NCI-H1417 treated with DMSO at 0.1 percent for 48 hours (cell line): ENCODE measurements at places on chromosomes 6 and 20.

DNA sequence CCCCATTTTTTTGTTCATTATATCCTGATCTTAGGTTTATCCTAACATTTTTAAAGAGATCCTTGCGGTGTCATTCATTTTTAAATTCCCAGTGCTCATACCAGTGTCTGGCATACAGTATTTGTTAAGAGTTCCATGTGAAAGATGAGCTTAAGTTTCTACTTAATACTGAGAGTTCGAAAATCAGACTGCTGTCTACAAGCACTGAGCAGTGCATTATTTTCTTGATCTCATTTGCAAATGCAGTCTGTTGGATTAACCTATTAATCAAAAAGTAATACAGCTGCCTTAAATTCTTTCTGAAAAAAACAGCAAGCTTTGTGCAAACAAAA is 663 bp downstream of the COQ3 start:
- no peak for DNase-seq

GRCh38 chr6:8707956-8708772 is 272.8 kb upstream of the SLC35B3 start:
- peak; percentile 5 for DNase-seq

GRCh38 chr6:21208081-21208795 is 385.3 kb upstream of the SOX4 start:
- no peak for DNase-seq

DNA sequence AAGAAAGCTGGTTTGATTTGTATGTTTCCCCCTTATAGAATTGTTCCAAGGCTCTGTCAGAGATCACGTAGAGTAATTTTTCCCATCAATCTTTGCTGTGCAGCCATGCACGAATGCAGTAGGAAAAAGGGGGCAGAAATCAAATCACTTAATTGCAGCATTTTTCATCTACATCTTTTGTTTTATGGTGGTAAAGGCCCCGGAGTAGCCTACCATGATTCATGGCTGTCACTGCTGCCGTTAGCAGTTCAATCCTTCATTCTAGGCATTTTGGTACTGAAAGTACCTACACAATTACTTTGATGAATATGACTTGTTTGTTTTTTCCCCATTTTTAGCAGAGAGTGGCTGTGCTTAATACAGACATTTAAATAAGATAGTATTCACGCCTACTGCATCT is 631.9 kb upstream of the MMS22L start:
- DNase-seq: no peak

GRCh38 chr6:110563711-110564110 is 87.3 kb upstream of the SLC22A16 start:
- DNase-seq: no peak

DNA sequence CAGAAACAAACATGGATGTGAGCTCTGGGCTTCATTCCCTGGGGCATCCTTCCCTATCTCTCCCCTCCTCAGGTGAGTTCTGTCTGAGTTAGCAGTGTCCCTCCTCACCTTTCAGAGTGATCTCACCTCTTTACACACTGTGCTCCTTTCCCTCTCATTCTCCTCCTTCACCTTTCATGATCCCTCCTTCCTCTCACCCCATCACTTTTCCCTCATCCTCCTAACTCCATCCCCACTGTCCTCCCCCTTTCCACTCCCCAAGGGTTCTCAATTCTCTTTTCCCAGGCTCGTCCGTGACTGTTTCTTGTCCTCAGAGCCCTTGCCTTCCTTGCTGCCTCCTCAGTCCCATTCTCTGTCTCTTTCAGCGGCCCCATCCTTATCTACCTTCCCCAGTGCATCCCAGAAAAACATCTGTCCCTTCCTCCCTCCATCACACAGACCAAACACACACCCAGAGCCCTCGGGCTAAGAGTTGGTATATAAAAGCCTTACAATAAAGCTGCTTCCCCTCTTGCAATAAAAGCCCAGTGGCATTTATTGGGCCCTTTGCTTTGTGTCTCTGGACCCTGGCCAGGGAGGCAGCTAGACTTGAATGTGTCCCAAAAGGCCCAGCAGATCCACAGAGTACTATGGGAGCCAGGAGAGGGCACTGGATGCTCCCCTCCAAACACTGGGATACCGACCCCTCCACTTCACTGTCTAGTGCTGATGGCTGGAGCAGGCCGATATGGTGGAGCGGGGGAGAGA is 1.9 kb downstream of the RNF39 start:
- no peak for DNase-seq

GRCh38 chr6:26226579-26226967 is 138.4 kb upstream of the BTN3A2 start:
- no peak for DNase-seq

GRCh38 chr6:165880686-165881085 is 217.6 kb upstream of the PDE10A start:
- DNase-seq: no peak

DNA sequence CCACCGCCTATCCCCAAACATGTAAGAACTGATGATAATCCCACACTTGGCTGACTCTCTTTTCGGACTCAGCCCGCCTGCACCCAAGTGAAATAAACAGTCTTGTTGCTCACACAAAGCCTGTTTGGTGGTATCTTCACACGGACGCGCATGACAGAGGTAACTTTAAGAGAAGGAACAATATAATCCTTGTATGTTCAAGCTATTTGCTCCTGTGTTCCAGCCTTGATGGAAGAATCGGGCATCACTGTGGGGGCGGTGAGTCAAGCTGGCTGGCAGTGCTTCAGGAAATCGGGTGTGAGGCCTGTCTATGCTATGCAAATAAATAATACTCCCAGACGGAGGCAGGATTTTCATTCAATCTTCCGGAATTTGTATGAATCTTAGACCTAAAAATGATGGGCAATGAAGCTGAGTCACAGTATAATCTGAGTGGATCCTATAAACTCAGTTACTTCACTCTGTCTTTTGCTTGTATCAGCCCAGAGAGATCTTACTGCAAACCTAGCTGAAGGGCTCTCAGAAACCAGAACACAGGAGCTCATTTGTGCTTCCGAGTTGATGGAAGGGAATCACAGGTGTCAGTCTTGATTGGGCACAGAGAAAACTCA is 45.2 kb upstream of the NT5E start:
- DNase-seq: no peak

DNA sequence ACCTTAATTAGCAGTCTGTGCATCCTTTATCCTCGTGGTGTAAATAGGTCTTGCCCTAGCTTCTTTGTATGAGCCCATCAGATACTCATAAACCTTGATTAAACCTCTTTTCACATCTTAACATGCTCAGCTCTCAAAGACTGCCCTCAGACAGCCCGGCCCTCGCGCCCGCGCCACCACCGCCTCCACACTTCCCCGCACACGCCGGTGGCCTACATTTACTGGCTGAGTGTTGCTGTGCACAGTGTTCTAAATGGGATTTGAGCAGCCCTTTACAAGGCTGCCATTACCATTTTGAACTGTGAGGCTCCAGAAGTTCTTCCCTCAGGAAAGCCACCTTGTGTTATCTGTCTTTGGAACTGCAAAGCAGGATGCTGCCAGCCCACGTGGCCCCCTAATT is 63.0 kb upstream of the INSM1 start:
- DNase-seq: no peak

- DNase-seq: no peak
Observed at GRCh38 chr6:137161949-137162348, 11.5 kb downstream of the IL22RA2 start.

- DNase-seq: no peak
Observed at GRCh38 chr6:124026694-124027093, 223.0 kb downstream of the NKAIN2 start.

DNA sequence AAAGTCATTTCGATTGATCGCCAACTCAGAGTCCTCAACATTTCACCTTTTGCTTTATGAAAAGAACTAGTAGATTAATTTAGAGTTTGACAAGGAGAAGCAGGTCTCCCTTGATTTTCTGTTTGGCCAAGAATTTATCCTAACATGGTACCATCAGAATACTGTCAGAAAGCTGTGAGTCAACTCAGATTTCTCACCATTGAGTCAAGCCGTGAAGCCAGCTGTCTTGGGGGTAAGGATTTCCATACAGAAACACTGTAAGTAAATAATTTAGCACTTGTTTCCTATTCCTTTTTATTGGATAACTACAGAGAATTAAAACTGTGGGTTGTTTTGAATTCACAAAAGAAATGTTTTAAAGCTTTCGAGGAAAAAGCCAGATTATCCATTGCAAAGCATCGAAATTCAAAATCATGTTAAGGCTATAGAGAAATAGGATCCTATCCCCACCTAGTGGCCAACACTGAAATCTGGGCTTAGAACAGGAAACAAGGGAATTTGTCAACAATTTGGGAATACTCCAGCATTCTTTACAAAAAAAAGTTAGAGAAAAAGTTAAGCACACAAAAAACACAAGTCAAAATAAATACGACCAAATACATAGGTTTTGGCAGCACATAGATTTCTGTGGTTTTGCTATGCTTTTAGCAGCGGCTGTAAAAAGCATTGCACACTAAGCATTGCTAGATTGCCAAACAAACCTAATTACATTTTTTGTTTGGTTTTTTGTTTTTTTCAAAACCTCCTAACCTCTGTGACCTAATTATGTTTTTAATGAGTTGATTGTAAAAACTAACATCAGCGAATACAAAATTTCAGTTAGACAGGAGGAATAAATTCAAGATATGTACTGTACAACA is 44.2 kb downstream of the COL11A2 start:
- no peak for DNase-seq

GRCh38 chr6:34056305-34057108 is 89.4 kb downstream of the GRM4 start:
- no peak for DNase-seq

DNA sequence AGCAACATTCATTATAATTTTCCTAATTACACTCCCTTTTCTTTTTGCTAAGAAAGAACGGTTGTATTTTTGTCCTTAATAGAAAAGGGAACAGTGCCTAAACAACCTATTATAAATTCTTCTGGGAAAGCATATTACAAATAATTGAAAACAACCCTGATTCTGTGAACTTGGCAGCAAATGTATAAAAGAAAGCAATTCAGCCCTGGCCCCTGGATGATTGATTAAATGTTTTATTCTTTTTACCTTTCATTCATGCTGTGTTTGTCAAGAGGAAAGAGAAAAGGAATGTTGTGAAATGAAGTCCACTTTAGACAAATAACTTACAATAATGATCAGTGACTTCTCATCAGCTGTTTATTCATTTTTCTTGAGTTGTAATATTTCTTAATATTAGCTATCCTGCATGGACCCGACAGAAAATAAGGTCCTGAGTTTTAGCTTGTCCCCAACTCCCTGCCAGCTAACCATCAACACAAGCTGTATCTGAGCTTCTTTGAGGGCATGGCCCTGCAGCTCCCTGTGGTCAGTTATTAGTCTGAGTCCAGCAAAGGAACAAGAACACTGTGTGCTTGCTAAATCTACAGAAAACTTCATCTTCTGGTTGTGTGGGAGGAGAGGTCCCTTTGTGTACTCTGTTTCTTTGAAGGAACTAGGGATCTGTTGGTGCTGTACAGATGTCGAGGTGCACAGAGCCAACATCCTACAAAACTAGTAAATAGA is 248.2 kb downstream of the LAMA2 start:
- no peak for DNase-seq

GRCh38 chr6:108598305-108598863 is 37.7 kb downstream of the FOXO3 start:
- no peak for DNase-seq

DNA sequence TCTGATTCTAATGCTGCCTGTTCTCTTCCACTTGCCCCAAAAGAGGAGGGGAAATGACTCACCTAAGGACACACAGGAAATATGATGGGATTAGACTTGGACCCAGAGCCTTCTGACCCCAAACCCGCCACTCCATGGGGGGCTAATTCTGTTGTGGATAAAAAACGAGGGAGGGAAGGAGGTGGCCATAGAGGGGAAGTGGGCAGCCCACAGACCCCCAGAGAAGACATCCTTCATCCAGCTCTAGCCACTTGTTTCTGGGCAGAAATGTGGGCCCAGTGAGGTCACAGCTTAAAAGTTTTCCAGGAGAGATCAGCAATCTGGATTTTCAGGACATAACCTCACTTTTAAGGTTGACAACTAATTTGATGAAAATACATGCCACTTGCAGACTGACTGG is 202.1 kb downstream of the ANKRD60 start:
- DNase-seq: no peak

GRCh38 chr6:114940181-114940580 is 597.4 kb upstream of the HS3ST5 start:
- DNase-seq: no peak

- no peak for DNase-seq
Observed at GRCh38 chr6:15689586-15690482, 27.0 kb upstream of the DTNBP1 start.

DNA sequence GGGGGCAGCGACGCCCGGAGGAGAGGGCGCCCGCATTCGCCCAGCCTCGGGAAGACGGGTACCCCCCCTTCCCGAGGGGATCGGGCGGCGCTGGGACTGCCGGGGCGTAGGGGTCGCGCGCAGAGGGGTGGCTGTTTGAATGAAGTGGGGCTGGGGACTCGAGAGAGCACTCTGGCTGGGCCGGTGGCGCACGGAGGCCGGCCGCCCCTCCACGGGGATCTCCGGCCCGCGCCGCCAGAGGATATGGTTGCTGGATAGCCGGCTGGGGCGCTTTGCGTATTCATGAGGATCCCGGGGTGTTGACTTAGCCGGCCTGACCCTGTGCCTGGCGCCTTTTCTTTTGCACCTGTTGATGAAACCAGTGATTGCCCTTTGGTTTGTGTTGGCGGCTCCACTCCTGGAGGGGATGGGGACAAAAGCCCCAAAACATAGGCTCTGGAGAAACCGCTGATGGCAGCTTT is 469 bp downstream of the SYNJ2 start:
- no peak for DNase-seq

GRCh38 chr6:153994004-153994403 is 45.0 kb upstream of the OPRM1 start:
- DNase-seq: no peak

DNA sequence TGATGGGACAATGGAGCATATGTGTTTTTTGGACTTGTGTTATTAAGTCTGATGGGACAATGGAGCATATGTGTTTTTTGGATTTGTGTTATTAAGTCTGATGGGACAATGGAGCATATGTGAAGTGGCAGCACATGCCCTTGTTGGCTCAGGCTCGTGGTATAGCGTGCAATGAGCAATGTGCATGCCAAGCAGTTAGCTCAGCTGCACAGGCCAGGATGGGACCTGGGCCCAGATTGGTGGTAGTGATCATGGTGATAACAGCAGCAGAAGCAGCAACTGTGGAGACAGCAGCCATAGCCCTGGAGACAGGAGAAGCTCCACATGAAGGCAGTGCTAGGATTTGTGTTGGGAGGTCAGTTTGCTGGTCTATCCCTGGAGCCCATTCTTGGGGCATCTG is 61.1 kb downstream of the IL20RA start:
- DNase-seq: no peak

- no peak for DNase-seq
Observed at GRCh38 chr20:60509407-60509806, 551.2 kb downstream of the CDH26 start.

GRCh38 chr6:11386323-11386722 is 151.2 kb upstream of the TMEM170B start:
- no peak for DNase-seq

GRCh38 chr6:21423106-21423854 is 170.3 kb upstream of the SOX4 start:
- no peak for DNase-seq

GRCh38 chr6:17381424-17382147 is 11.8 kb upstream of the CAP2 start:
- DNase-seq: no peak

- DNase-seq: no peak
Observed at GRCh38 chr20:46563170-46563859, 12.9 kb upstream of the OCSTAMP start.
